ENCODE measurements at places on chromosomes 11 and 22.

GRCh38 chr11:108733479-108734116, 68.7 kb downstream of the DDX10 start:
- peak; percentile 73 for DNase-seq

- DNase-seq, result no peak
Measured at GRCh38 chr11:33926671-33927552, 35.0 kb upstream of the LMO2 start.

GRCh38 chr11:17801166-17801565, 66.6 kb downstream of the KCNC1 start:
- DNase-seq, result no peak

- DNase-seq, result no peak
Measured at GRCh38 chr11:19430754-19431398, 190.1 kb upstream of the E2F8 start.

DNA sequence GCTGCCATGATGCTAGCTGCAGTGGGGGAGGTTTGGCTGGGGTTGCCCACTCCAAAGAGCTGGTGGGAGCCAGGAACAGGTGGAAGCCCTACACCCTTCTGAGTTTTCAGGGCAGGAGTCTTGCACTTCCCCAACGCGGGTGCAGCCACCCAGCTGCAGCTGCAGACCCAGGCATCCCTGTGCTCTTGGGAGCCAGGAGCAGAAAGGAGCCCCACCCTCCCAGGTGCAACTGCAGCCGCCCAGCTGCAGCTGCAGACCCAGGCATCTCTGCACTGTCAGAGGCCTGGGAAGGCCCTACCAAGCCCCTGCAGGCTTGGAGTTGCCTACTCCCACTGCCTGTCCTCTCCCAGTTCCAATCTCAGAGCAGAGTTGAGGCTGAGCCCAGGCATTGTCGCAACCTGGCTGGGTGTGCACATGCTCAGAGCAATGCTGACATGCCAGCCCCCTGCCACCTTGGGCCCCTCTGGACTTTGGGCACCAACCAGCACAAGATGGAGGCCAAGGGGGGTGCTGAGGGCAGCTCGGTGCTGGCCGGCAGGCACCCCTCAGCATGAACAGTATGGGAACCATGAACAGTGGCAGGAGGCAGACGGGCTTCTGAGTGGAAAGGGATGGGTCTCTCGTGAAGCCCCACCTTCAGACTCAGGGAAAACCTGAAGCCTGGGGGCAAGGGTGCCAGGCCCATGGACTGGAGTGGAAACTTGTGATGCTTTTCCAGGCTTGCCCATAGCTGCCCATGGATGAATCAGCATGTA, 195.4 kb downstream of the DCDC1 start:
- no peak for DNase-seq

DNA sequence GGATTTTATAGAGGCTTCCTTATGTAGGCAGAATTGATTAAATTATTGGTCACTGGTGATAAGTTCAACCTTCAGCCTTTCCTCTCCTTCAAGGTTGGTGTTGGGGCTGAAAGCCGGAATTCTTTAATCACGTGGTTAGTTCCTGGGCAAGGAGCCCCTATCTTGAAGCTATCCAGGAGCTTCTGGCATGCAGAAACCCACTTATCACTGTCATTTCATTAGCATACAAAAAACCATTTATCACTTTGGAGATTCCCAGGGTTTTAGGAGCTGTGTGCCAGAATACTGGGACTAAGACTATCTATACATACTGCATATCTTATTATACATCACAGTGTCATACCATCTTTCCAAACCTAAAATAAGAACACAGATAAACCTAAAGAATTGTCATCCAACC, 18.5 kb upstream of the MED17 start:
- no peak for DNase-seq

DNA sequence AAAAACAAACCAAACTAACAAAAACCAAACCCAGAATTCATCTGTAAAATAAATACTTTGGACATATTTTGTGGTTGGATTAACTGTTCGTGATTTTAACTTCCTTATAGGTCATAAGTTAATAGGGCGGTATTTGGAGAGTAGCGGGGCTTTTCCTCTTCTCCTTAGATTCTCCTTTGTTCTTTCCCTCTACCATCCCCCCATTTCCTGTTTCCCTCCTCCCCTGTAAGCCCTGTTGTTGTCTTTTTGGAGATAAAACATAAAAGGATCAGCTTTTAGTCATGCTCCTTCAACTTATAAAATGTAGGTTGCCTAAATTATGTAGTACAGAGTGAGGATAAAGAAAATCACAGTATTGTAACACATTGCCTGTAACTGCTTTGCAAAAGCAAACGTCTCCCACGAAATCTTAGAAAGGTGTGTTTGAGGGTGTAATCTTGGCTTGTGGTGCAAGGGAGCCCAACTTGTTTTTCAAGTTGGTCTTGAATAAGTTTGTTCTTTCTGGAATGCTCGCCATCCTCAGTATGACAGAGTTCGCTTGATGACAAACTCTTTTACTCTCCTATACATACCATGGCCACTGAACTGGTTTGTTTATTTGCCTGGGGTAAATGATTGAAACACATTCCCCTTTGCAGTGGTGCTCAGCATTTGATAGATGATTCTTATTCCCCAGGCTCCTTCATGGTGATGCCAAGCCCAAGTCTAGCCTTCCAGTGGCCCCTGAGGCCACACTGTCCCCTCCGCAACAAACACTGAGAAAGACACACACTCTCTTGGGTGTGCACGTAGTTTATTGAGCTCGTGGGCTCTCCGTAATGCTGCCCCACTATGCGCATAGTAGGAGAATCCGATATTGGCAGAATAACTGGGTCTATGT, 49.4 kb downstream of the TEAD1 start:
- no peak for DNase-seq

DNA sequence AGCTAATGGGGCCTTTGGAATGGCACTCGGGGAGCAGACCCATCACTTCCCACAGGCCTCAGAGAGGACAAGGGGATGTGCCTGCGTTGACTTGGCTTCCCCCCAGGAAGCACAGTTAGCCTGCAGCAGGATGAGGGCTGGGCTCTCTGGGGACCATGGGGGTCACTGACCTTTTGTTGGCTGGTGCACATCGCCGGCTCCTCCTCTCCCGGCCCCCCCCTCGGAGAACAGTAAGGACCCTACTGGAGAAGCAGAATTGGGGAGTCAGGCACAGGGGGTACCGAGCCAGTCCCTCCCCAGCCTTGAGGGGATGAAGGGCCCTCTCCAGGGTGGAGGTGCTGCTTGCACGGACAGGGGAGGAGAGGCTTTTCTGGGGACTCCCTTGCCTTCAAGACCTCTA, 32.8 kb downstream of the NRXN2 start:
- no peak for DNase-seq

GRCh38 chr11:84812471-84812969, 814.6 kb downstream of the DLG2 start:
- DNase-seq, result no peak

GRCh38 chr11:85109141-85109540, 518.0 kb downstream of the DLG2 start:
- DNase-seq, result no peak

DNA sequence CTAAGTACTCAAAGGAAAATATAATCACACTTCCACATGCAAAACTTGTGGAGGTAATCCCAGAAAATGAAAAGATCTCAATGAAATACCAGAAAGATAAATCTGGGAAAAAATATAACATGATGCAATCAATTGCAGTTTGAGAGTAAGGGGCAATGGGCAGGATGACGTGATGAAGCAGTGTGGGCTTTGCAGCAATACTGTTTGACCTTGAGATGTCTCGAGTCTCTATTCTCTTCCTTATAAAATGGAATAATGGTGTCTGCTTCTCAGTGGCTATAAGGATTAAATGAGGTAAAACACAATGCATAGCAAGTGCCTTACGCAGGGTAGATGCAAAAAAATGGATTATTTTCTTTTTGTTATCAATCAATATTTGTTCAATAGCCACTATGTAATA, 447.5 kb downstream of the BUD13 start:
- no peak for DNase-seq

- DNase-seq, result no peak
Measured at GRCh38 chr11:17571431-17572358, 24.6 kb downstream of the OTOG start.

- no peak for DNase-seq
Measured at GRCh38 chr11:68056317-68057285, 17.8 kb downstream of the TCIRG1 start.

- peak; percentile 26 for DNase-seq
Measured at GRCh38 chr11:77039491-77040400, 5.5 kb downstream of the B3GNT6 start.

GRCh38 chr22:31020334-31020733, 51.3 kb downstream of the TUG1 start:
- no peak for DNase-seq

GRCh38 chr11:118657238-118657637, 22.2 kb downstream of the TREH start:
- no peak for DNase-seq

DNA sequence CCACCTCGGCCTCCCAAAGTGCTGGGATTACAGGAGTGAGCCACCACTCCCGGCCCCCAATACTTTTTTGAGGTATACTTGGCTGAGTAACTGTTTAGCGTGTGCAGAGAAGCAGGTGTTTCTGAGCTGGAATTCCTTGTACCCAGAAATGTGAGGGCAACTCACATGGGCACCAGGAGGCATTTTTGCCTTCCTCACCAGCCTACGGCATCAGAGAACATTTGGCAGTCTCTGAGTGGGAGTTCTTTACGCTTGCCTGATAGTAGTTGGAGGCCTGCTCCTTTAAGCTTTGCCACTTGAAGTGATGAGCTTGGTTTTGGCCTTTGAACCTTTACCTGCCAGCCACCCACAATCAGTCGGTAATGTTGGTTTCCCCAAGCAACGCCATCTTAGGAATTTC, 9.2 kb downstream of the PARVB start:
- DNase-seq, result no peak

DNA sequence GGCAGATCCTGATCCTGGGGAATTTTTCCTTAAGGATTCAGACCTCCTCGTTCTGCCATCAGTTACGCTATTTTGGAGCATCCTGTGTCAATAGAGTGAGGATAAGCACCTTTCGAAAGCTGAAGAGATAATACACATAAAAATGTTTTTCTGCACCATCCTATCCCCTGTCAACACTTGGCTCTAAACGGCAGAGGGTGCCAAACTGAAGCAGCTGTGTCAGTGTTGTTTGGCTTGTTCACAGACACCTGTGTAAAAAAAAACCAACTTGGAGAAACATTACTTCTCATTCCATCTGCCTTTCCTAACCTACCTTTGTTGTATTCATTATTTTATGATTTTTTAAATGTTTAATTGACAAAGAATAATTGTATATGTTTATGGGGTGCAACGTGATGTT, 417.0 kb upstream of the DDI1 start:
- DNase-seq, result no peak

DNA sequence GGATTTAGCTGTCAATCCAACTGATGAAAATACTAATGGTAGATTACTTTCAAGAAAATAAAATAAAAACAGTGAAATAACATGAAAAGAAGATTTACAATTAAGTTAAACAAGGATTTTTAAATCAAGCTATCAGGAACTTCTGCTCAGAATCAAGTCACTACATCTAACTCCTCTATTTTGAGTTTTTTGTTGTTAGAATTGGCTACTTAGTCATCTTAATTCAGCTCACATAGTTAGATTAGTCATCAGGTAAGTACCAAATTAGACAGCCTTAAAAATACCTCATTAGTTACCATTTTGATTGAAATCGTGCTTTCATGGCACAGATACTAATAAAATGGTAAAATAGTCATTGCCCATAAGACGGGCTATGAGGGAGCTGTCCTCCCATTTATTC, 35.8 kb downstream of the BTG4 start:
- DNase-seq, result no peak

DNA sequence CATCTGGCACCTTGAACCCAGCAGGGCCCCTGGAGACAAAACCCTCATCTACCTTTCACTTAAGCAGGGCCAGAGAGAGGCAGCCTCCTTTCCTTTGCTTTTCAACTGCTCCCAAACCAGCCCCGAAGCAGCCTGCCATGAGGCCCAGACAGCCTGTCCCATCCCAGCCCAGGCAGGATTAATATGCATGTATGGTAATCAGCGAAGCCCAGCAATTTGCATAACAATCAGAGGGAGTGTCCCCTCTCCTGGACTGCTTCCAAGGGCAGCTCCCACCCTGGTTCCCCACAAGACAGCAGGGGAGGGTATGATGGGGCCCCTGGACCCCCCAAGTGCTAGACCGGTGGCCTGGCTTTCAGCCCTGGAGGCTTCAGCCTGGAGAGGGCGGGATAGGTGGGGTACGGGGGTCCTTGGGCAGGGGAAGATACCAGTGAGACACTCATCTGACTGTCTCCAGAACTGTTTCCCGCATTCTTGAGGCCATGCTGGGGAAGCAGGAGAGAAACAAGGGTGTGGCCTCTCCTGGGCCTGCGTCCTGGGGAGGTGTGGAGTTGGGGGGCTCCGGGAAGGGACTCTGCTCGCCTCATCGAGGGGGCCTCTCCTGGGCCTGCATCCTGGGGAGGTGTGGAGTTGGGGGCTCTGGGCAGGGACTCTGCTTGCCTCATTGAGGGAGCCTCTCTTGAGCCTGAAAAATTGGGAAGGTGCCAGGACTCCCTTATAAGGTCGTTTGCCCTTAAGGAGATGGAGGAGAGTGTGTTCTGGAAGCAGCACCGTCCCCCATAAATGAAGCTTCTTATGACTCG, 93.2 kb upstream of the PRR5 start:
- no peak for DNase-seq

GRCh38 chr11:120773501-120774031, 250.3 kb upstream of the TBCEL start:
- no peak for DNase-seq

DNA sequence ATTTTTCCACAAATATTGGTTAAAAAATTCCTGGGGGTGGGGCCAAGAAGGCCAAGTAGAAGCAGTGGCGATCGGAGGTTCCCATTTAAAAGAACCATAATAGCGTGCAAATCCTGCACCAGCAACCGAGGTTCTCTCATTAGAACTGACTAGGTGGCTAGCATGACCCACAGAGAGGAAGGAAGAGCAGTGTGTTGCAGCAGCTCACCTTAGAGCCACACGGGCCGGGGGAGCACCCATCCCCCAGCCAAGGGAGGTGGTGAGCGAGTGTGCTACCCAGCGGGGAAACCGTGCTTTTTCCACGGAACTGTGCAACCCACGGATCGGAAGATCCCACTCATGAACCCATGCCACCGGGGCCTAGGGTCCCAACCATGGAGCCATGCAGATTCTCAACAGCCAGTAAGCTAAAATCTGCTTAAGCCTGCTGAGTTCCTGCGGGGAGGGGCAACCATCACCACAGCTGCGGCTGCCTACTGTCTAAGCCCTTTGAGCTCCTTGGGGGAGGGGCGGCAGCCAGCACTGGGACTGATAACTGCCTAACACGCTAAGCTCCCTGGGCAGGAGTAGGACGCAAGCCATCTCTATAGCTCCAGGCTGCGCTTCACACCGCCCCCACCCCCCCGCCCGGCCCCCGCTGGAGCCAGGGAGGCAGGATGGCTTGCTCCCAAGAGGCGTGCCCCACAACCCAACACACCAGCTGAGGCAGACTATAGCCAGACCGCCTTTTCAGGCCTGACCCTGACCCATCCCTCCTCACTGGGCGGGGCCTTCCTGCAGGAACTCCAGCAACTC, 21.0 kb upstream of the HTATIP2 start:
- no peak for DNase-seq

DNA sequence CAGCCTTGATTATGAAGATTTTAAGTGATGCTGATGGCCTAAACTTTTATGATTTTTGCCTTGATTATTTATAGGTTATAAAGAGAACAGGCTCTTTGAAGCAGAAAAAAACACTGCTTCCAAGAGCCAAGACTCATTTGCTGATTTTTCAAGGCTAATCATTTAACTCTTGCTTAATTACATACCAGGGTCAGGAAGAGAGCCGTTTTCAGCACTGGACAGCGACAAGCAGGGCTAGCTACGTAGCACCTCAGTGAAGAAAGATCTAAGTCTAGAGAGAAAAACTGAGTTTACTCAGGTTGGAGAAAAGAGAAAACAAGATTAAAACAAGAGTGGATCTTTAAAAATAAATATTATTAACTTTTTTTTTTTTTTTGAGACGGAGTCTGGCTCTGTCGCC, 615.4 kb upstream of the B3GAT1 start:
- no peak for DNase-seq

Data from T-helper 2 cell treated with Interferon-gamma antibody and Interleukin-4, amounts not matched to agents 5 μg/mL and 100 μg/mL, for 36 hours (primary cell).